ENCODE measurements at places on chromosomes 1 and 21.

DNA sequence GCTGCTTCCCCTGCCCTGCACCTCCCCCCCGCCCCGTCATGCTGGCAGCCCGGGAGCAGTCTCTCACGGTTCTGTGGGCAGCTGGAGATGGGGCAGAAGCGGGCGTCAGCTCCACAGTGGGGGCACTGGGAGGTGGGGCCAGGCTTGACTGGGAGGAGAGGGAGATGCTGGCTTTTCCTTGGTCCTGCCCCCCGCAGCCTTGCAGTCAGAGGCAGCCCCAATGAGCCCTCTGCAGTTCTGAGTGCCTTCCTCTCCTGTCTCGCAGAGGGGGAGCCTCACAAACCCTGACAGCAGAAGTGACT lies 21.7 kb downstream of the ARHGEF10L start:
- no peak for DNase-seq

DNA sequence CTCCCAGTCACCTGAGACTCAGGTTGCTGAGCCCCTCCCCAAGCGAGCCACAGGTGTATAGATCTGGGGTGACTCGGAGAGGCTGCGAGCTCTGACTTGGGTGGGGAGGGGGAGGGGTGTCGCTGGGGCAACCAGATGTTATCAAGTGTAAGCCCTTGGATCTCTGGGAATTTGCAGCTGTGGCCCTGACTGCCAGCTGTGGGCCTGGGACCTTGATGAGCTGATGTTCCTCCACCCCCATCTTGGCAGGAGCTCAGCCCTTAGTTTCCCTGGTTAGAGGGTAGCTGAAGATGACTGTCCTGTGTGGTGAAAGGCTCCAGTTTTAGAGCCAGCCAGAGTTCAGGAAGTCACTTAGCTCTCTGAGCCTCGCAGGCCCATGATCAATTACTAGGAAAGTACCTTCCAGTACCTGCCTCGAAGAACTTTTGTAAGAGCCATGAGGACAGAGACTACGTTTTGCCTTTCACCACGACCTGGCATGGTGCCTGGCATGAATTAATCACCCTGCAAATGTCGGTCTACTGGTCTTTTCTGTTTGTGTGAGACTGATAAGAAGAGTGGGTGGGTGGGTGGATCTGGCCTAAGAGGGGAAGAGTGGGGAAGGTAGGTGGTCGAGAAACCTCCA lies 55.8 kb downstream of the YARS1 start:
- DNase-seq: no peak

GRCh38 chr1:218874313-218874712 lies 299.4 kb upstream of the LYPLAL1 start:
- DNase-seq: no peak

GRCh38 chr1:205750138-205751035 lies at the start of gene NUCKS1:
TSS of gene NUCKS1 (minus strand) at chr1:205750182. CDS start at chr1:205749973, 209 bp downstream.
- peak; percentile 90 for DNase-seq

- DNase-seq: no peak
These were observed 63.1 kb downstream of the LAMC2 start for GRCh38 chr1:183248989-183249691.

DNA sequence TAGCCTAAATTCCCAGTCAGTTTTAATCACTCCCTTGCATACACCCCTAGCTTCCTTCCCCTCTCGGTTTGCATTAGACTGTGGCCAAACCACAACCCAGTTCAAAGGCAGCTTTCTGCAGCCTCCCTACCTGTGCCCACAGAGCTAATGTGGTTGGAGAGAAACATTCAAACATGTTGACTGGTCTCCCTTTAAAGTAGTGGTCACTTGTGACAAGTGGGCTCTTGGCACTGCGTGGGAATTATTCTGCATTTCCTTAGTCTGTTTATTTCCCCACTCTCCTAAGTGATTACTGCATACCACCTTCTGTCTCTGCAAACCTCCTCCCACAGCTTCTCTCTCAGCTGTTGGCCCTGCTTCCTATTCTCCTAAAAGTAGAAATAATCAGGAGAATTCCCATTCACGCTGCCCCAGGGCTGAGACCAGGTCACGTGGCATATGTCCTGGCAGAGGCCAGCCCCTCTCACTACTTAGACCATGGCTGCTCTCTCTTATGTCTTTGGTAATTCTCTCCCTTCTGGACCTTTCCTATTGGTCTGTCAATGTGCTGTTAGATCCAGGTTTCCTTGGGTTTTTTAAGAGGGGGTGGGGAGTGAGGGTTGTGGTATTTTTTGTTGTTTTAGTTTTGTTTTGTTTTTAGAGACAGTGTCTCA lies 38.4 kb upstream of the CD101 start:
- DNase-seq: no peak

GRCh38 chr1:204438628-204439027 lies 27.0 kb upstream of the PPP1R15B start:
- no peak for DNase-seq

DNA sequence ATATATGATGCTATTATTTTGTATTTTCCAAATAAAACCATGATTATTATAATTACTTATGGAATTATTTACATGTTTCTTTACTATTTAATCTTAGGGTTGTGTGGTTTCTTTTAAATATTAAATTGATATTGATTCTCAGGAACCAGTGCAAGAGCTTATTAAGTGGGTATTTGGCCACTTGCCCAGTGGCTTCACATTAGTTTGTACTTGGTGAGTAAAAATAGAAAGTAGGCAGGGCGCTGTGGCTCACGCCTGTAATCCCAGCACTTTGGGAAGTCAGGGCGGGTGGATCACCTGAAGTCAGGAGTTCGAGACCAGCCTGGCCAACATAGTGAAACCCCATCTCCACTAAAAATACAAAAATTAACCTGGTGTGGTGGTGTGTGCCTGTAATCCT lies 497.1 kb downstream of the PTPRC start:
- DNase-seq: no peak

DNA sequence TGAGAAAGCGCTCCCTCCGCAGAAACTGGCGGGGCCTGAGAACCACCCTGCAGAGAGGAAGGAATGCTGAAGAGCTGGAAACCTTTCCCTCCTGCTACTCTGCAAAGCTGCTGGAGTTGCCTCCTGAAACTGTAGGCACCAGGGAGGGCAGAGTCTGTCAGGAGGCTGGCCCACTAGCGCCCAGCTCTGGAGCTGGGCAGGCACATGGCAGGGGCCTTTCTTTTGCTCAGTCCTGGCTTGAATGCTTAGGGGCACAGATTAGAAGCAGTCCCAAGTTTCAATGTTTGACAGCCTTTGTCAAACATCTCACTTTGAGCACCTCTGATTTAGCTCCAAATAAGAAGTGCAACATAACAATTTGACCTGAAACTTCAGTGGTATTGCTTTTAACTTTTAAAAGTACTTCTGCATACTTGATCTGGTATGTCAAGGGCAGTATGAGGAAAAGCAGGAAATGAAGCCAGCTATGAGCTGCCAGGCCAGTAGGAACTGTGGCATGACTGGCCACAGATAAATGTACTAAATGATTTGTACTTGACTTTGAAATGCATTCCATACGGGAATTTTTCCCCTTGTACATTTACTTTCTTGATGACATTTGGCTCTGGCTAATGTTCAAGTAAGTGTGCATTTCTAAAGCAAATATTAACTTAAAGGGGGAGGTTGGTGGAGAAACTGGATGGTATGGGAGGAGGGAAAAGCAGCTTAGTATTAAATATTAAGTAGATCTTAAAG lies 7.2 kb downstream of the C1orf116 start:
- no peak for DNase-seq

- no peak for DNase-seq
These were observed 412.8 kb upstream of the LYPLAL1 start for GRCh38 chr1:218760601-218761570.

- peak; percentile 12 for DNase-seq
These were observed 14.9 kb upstream of the CENPS start for GRCh38 chr1:10415211-10415930.

- no peak for DNase-seq
These were observed 273.8 kb downstream of the MATN1 start for GRCh38 chr1:30449428-30450147.

GRCh38 chr1:160741092-160741501 lies 2.0 kb downstream of the SLAMF7 start:
- DNase-seq: no peak

- no peak for DNase-seq
These were observed 83.4 kb downstream of the PDE9A start for GRCh38 chr21:42736646-42737350.

DNA sequence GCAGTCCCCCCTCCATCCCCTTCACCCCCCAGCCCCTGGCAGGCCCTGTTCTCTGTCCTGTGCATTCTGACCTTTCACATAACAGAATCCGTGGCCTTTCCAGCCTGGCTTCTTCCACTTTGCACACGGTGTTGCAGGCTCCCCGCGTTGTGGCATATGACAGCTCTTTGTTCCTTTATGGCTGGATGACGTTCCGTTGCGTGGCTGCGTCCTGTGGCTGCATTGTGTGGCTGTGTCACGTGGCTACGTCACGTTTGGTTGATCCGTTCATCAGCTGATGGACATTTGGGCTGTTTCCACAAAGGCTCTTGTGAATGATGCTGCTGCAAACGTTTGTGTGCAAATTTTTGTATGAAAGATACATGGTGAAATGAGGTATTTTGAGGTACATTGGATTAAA lies 53.3 kb downstream of the PDE9A start:
- no peak for DNase-seq

GRCh38 chr1:243851257-243851756 lies 1.3 kb upstream of the AKT3 start:
- DNase-seq: no peak

- DNase-seq: no peak
These were observed 1.4 kb upstream of the TNR start for GRCh38 chr1:175744833-175745232.

- DNase-seq: no peak
These were observed 7.3 kb upstream of the LRRC71 start for GRCh38 chr1:156912861-156913808.

- DNase-seq: peak; percentile 93
These were observed 177.3 kb downstream of the CAMTA1 start for GRCh38 chr1:6962478-6962995.

DNA sequence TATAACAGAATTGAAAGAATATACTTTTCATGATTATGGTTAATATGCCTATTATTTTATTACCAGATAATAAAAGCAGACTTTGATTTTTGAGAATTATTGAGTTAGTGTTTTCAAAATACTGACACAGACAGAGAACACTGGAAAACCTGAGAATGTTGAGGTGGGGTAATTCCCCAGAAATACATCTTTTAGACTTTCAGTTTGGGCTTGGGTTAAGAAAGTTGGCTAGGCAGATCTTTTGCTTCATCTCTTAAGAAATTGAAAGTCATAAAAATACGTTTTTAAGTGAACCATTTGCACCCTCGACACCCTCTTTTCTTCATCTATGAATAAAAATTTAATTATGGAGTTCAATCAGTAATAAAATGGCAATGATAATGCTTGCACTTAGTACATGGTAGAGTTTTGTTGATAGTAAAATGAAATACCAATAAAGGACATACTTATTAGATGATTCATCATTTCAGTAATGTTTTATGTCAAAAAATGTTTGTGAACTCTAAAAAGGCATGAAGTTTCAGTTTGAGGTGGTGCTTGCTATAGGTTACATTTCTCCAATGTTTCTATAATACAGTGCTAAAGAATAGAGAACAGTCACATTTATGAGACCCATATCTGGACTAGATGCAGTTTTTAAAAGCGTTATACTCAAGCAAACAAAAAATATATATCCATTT lies 1.9 kb upstream of the SAMSN1 start:
- no peak for DNase-seq

- no peak for DNase-seq
These were observed 6.5 kb downstream of the INSRR start for GRCh38 chr1:156852418-156852874.

DNA sequence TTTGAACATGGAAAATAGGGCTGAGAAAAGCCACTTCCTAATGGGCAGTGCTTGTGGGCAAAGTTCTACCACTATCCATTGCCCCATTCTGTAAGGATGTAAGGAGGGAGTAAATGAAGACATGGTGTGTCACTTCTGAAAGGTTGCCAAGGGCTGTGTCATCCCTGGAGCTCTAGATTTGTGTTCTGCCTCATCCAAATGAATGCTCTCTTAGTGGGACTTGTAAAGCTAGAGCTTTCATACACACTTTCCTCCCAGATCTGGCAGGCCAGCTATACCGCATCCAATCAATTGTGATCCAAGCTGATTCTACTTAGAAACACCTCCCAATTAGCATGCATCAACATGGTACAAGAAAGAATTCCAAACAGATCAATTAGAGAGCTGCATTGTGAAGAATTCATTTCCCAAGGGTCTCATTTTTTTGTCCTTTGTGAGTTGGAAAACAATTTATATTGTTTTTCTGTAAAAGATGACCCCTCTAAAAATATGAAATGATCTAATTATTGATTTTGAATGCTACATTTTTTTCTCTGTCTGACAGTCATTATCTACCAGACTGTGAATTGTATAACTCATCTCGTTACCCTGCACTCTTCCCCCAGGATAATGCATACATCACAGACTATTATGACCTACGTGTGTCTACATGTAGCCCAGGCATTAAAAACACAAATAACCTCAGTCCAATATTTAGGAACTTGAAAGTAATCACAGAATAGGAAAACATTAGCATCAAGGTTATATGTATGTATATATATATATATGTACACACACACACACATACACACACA lies 117.1 kb upstream of the DUSP10 start:
- no peak for DNase-seq

GRCh38 chr1:169250022-169250421 lies 117.6 kb downstream of the NME7 start:
- DNase-seq: no peak

GRCh38 chr1:160161965-160162705 lies 10.7 kb downstream of the ATP1A4 start:
- peak; percentile 60 for DNase-seq

GRCh38 chr21:31923756-31924155 lies 50.9 kb downstream of the HUNK start:
- no peak for DNase-seq

GRCh38 chr1:171222936-171223335 lies 25.4 kb upstream of the FMO1 start:
- no peak for DNase-seq

- DNase-seq: no peak
These were observed 41.3 kb downstream of the PLPPR4 start for GRCh38 chr1:99305626-99306025.

DNA sequence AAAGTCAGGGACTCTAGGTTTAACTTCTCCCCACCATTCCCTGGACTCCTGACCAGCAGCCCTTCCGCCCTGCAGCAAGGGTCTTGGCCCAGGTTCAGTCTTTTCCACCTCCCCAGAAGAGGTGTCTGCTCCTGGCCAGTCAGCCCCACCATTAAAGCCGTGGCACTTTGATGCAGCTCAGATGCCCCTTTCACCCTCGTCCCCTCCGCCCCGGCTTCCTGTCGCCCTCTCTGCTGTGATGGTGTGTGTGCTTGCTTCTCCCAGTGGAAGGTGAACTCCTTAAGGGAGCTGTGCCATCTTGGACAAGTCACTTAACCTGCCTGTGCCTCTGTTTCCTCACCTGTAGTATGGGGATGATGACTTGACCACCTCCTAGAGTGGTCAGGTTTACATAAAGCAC lies 17.8 kb upstream of the TTC4 start:
- DNase-seq: no peak

DNA sequence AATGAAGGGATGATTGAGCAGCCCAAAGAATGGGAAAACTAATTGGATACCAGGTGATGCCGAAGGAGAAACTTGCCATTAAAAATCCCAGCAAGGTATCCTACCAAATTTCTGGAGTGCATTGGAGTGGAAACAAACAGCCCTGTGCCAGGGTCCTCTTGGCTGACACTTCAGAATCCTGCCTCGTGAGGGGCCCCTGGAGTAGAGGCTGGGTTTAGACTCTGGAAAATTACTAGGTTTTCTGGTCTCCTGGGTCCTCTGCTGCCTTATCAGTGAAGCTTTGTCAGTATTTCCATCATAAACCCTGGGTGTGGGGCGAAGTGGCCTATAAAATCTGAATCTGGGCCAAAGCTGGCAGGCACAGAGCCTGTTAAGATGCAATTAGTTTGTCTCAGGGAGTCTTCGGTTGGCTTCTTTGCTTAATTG lies 289.2 kb upstream of the USP24 start:
- DNase-seq: no peak

GRCh38 chr1:87497380-87498203 lies 168.9 kb downstream of the LMO4 start:
- DNase-seq: no peak
